Lung microvascular endothelial cell (primary cell): ENCODE measurements at places on chromosomes 4 and X. TPM values are rescaled to one million over a fixed set of nuclear protein-coding genes. Genes with fewer than 3 reads are reported as not detected.

Gene MSX1
- total RNA-seq, result 0.40 and 2.0 TPM in 2 replicates

GRCh38 chr4:128551280-128551679 is 258.2 kb upstream of the JADE1 start:
- no peak for DNase-seq

DNA sequence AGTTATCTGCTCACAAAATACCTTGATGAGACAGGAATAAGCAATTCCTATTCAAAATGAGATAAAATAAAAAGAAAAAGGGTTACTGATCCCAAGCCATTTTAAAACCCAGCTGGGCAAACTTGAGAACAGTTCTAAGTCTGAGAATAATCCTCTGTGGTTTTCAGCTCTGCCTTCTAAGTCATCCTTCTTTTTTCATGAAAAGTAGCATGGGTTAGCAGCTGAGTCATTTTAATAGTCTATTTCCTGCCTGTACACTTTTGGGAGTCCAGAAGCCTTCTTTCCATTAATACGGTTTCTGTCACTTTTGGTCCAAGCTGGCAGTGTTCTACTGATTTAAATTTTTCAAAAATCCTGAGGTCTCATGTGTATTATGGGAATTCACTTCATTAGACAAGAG is 374.3 kb downstream of the IQCM start:
- no peak for DNase-seq

DNA sequence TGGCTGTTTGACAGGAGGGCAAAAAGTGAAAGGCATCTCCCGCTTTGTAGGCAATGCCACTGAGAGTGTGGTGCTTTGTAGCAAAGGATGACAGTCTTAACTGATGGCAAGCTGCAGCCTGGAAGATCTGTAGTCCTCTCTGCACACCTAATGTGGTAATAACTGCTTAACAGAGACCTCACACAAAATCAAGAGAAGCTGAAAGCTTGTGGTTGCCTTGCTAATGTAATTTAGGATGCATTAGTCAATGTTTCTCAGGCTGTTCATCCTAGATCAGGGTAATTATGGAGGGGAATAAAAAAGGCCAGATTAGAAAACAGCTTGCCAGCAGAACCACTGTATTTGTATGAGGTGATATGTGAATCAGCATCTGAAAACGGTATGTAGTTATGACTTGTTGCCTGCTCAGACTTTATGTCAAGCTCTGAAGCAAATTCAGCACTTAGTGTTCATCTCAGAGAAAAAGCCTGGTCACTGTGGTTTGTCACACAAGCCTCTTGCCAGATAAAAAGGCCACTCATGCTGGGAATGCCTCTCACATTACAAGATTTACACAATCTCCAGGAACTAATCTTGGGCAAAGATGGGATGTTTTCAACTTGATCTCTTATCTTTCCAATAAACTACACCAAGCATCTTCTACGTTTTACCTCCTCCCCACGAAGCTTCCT is 130.8 kb downstream of the ENOX2 start:
- DNase-seq, result no peak

DNA sequence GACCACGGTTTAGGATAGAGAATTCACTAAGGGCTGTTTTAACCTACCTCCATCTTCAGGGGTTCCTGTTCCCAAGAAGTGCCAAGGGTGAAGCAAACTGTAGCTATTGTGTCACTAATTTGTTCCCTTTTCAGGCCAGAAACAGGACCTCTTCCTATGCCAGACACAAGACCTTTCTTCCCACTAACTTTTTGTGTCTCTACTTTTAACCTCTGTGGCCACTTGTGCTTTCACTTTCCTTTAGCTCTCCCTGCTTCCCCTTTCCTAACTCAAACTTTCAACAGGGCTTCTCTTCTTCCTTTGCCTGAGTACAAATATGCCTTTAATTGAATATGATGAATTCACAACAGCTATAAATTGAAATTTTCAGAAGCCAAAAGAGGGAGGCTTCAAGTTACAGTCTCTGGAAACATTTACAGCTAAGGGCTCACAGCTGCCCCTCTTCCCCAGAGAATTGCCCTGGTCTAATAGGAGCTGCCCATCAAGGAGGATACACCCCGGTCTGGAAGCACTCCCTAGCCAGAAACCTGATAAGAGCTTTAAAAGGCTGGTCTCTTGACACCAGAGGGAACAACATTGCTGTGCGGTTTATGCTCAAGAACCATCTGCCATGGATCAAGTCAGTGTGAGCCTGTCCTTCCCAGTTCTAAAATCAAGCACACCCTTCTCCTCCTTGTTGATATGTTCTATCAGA is 61.7 kb upstream of the PLS3 start:
- DNase-seq, result peak; percentile 5
